ENCODE measurements at places on chromosomes 7 and 10. TPM values are rescaled to one million over a fixed set of nuclear protein-coding genes. Genes with fewer than 3 reads are reported as not detected.

The CALCR gene
- total RNA-seq: not detected

The WDR86 gene
- 1.1 TPM for total RNA-seq

The ASB10 gene
- not detected for total RNA-seq

The C10orf120 gene
- total RNA-seq: not detected

The SPDYE5 gene
- total RNA-seq: 0.12 TPM

The LEP gene
- total RNA-seq: 0.94 TPM

The SOSTDC1 gene
- not detected for total RNA-seq

The WNT16 gene
- total RNA-seq: 1.6 TPM

The TFEC gene
- total RNA-seq: 0.12 TPM

All from smooth muscle cell of the coronary artery (primary cell).